ENCODE measurements at places on chromosomes 7 and 10. TPM values are rescaled to one million over a fixed set of nuclear protein-coding genes. Genes with fewer than 3 reads are reported as not detected.
A peak's percentile ranks its signal among the peaks of the same experiment; 100 is the strongest.

NUTM2A gene
- total RNA-seq: 2.2 TPM

PTPN20 gene
- total RNA-seq: 1.5 TPM

CADPS2 gene
- 20.3 TPM for total RNA-seq

GRCh38 chr7:115132096-115132495 is 210.2 kb downstream of the MDFIC start:
- no peak for ATAC-seq

GRCh38 chr7:156823435-156823834 is 69.5 kb downstream of the LMBR1 start:
- ATAC-seq: no peak

DNA sequence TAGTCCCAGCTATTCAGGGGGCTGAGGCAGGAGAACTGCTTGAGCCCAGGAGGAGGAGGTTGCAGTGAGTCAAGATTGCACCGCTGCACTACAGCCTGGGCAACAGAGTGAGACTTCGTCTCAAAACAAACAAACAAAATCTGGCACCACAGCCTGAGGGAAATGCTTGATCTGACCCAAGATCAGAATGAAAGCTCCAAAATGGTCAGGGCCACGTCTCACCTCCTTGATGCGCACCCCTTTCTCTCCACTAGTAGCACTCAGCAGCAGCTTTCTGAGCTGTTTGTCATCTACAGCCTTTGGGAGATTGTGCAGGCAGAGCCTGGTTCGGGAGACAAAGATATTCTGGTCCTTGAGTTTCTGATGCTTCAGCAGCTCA is 22.7 kb downstream of the RBM28 start:
- no peak for ATAC-seq

DNA sequence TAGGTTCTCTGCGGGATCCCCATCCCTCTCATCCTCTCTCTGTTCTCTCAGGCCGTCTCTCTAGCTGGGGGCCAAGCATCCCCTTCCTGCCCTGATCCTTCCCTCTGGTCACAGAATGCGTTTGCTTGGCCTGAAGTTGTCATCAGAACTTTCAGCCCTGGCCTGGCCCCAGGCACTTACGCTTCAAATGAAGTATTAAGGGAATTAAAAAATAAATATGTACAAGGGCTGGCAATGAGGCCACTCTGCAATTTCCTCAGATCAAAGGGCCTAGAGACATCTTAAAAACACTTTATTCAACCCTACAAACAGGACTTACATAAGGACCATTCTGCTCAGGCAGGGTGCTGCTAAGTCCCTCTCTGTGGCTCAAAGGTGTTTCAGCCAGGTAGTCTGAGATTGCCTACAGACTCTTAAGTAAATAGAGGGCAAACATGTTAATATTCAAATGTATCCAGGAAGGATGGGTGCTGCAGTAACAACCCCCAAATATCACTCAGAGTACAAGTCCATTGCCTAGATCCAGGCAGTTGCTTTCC is 16.0 kb downstream of the SFTPD start:
- ATAC-seq: no peak

GRCh38 chr10:113550365-113550764 is 2.5 kb upstream of the HABP2 start:
- ATAC-seq: peak; percentile 25

GRCh38 chr10:116240157-116240950 is 32.7 kb downstream of the GFRA1 start:
- ATAC-seq: peak; percentile 21

Measured in gastroesophageal sphincter (tissue), 4 donors.